Pulmonary artery endothelial cell (primary cell): ENCODE measurements at places on chromosomes 4 and X.
A peak's percentile ranks its signal among the peaks of the same experiment; 100 is the strongest.

DNA sequence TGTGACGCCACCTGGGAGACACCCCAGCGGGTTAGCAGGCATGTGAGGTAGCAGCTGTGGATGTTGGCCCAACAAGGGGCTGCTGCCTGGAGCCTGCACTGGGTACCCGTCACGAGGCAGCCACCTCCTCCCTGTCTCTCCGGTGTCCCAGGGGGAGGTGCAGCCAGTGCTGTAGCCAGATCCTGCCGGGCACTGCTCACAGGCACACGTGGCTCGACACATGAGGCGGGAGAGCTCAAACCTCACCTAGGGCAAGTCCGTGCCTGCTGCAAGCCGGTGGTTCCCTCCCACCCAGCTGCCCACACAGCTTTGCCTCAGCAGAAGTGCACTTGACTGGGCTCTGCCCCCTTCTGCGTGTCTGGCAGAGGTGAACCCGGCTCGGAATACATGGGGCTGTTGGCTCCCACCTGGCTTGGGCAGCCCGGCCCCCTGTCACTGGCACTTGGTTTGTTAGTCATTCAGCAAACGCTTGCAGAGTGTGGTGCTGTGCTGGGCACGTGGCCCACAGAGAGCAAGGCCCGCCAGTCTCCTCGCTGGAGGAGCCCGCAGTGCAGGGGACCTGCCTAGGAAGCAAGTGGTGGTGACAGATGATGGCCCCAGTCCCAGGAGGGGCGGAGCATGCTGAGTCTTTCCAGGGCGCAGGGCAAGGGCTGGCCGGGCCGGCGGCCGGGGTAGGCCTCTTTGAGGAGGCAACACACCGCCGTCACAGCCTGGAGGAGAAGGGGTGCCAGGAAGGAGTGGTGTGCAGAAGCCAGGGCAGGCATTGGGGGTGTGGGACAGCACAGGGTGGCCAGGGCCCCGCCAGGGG, 10.1 kb upstream of the SH3TC1 start:
- DNase-seq: no peak

DNA sequence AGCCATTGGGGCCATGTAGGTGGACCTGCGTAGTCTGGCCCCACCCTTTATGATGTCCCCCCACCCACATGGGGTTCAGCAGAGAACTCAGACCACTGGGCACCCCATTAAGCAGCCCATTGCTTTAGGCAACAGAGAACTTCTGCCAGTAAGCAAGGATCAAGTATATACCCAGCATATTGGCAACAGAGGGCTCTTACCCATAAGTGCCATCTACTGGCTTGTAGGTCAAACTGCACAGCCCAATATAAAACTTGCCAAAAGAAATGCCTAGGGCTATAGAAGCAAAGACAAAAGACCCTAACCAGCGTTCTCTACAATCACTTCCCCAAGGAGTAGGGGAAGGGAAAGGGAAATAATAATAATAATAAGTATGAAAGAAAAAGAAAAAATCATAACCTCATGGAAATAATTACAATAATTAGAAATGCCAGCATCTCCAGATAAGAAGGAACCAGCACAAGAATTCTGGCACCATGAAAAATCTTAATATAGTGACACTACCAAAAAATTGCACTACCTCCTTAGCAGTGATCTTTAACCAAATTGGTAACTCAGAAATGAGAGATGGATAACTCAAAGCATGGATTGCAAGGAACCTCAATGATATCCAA, 1090.7 kb downstream of the FAT4 start:
- no peak for DNase-seq

DNA sequence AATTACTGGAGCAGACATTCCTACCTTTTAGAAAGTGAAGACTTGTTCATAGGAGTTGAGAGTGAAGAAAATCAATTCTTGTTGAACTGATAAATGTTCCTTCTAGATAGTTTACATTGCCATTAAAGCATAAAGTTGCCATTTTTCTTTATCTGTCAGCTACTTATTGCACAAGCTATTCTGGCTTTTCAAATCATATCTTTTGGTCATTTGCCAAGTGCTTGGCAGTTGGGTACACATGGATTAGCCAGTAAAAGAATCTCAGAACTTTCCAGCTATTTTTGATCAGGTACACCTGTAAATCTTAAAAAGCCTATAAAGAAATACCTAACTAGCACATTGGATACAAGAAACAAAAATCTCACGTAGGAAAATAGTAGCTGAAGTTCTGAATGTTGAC, 56.4 kb upstream of the PNPLA4 start:
- DNase-seq: no peak

DNA sequence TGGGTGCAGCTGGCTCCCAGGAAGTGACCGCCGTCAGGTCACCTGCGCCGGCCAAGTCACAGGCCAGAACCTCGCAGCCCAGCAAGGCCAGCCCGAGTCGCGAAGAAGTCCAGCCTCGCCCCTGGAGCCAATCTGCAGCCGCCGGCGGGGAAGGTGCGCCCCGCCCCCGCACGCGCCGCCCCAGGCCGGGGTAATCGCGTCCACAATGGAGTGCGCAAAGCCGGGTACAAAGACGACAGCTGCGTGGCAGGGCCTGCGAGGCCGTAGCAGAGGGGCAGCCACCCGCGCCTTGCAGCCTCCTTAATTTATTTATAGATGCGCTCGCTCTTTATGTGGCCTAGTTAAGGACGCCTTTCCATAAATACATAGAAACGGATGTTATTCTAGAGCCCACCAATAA, 139.4 kb upstream of the CPEB2 start:
- DNase-seq: no peak

GRCh38 chr4:144518181-144518895, 127.6 kb upstream of the HHIP start:
- no peak for DNase-seq

GRCh38 chrX:128650326-128650725, 598.1 kb upstream of the ACTRT1 start:
- no peak for DNase-seq

DNA sequence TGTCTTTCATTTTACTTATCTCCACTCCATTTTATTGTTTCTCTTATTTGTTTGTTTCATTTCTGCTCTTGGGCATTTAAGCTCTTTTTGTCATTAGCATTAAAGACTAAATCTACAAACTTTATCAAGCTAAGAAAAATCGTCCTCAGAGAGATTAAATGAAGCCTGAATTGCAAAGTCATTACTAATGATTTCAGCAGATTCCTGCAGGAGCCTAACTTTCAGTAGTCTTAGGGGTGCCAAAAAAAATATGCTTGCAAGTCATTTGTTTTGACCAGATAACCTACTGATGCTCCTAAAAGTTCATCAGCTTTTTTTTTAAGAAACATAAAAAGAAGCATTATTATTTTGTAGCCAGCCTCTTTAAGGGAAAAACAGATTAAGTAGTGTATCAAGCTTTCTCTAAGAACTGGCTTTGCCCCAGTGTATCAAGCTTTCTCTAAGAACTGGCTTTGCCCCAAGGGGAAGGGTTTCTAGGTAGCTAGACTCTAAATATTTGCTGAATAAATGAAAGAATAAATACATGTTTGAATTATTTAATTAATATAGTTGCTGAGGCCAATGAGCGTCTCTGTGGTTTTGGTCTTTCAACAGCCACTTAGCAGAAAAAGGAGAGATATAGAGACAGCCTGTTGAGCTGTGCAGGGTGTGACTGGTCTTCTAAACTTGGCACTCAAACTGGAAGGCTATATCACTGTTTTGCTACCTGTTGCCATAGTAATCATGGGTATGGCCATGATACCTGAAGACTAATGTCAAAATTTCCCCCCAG, 174.2 kb downstream of the BTC start:
- no peak for DNase-seq

GRCh38 chrX:13033193-13033592, 11.2 kb downstream of the FAM9C start:
- no peak for DNase-seq

GRCh38 chr4:103289186-103289585, 91.0 kb upstream of the CENPE start:
- no peak for DNase-seq

DNA sequence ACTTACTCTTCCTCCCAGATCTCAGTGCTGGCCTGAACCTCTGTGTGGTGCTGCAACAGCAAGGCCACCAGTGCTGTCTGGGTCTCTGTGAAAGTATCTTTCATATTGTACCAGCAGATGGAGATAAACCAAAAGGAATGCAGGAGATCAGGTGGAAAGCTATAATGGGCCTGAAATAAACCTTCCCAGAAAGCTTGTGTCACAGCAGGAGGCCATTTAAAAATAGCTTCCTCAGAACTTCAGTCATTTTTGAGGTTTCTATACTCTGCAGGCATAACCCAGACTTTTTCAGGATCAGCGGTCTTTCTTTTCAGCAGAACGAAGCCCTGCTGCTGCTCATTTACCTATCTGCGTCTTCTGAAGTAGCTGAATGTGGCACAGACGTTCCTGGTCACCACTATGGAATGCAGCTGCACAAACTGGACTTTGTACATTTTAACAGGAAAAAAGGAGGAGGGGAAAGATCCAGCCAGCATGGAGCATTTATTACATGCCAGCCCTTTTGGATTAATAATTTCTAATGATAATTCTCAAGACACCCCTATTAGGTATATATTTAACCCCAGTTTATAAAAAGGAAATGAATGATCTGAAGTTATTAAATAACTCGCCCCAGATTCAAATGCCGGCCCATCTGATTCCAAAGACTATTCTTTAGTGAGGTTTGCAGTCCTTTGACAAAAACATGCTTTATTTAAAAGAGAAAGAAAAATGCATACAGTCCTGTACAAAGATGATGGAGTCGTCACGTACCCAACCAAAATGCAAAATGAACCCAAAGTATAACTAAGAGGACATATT, 119.7 kb downstream of the NFKB1 start:
- DNase-seq: no peak

GRCh38 chr4:6886886-6887285, 22.7 kb upstream of the TBC1D14 start:
- no peak for DNase-seq

DNA sequence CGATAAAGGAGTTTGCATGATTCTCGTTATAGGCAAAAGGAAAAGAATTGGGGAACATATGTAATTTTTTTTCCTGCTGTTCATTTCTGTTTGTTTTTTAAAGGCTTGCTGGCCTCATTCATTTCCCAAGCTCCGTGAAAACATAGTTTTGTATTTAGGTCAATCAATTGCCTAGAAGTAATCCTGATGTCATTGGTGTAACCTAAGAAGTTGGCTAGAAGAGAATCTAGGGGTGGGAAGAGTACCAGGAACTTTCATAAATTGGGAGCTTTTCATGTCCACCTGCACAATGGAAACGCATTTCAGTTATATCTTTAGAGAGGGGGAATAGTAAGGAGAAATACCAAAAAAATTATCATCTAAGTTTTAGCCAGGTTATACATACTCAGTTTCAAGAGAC, 3.8 kb downstream of the RAPGEF2 start:
- no peak for DNase-seq

DNA sequence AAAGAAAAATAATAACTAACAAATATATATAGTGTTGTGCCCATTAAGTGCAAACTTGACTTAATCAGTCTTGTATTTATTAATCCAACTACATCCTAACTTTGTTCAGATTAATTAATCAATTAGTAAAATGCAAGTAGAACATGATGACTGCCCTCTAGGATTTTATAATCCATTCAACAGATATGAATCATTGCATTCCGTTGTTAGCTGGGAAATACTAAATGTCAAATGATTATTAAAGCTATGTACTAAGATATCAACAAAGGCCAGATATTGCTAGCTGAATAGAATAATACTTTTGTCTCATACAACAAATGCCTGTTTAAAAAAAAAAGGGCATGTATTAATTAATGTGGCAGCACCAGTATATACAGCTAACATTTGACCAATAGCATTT, 1366.3 kb downstream of the STIM2 start:
- no peak for DNase-seq

- no peak for DNase-seq
Observed at GRCh38 chr4:121073004-121073435, 685 bp upstream of the NDNF start.

GRCh38 chr4:1164444-1164843, 7.9 kb downstream of the SPON2 start:
- no peak for DNase-seq

GRCh38 chr4:63269156-63269555, 1140.1 kb downstream of the TECRL start:
- DNase-seq: no peak

GRCh38 chr4:6855692-6856297, 53.8 kb upstream of the TBC1D14 start:
- DNase-seq: no peak

- DNase-seq: no peak
Observed at GRCh38 chrX:115889121-115889890, 281.2 kb upstream of the AGTR2 start.

- DNase-seq: no peak
Observed at GRCh38 chrX:134543288-134543687, 83.3 kb downstream of the HPRT1 start.

DNA sequence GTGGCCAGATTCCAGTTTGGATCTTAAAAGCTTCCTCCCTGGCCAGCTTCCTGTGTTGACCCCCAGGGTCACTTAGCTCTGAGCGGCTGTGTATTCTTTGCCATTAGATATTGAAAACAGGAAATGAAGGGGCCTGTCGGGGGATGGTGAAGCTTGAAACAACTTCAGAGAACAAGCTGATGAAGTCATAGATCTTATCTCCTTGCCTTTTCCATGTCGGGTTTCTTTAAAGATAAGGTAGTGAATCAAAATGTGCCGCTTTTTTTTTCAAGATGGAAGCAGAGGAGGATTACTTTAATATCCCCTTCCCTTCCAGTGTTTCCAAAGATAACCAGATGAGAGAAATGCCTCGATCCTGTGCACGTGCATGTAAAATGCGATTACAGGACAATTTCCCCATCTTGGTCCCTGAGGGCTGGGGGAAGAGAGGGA, 508.5 kb downstream of the MID1IP1 start:
- peak; percentile 65 for DNase-seq

GRCh38 chr4:186203406-186203805, 12.0 kb downstream of the CYP4V2 start:
- DNase-seq: no peak

GRCh38 chr4:26911254-26911653, 50.6 kb downstream of the STIM2 start:
- DNase-seq: no peak

DNA sequence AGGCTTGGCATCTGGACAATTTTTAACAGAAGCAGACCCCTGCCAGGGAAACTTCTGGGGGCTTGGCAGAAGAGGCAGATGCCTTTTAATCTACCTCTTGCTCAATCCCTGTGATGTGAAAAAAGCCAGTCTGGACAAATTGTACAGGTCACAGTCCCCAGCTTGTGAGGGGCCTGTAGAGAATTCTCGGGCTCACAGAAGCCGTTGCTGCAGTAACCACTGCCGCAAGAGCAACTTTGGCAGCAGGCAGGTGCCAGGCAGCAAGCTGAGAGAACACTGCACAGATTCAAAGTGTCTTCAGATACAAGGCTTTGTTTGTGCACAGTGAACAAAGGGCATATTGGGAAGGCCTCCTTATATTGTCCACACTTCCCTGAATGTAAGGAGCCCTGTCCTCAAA, 11.7 kb downstream of the GPKOW start:
- no peak for DNase-seq
